Neuronal stem cell (in vitro differentiated cells): ENCODE measurements at places on chromosomes 2 and 18.

- DNase-seq: no peak
These were observed 602.2 kb downstream of the GALR1 start for GRCh38 chr18:77851802-77852201.

DNA sequence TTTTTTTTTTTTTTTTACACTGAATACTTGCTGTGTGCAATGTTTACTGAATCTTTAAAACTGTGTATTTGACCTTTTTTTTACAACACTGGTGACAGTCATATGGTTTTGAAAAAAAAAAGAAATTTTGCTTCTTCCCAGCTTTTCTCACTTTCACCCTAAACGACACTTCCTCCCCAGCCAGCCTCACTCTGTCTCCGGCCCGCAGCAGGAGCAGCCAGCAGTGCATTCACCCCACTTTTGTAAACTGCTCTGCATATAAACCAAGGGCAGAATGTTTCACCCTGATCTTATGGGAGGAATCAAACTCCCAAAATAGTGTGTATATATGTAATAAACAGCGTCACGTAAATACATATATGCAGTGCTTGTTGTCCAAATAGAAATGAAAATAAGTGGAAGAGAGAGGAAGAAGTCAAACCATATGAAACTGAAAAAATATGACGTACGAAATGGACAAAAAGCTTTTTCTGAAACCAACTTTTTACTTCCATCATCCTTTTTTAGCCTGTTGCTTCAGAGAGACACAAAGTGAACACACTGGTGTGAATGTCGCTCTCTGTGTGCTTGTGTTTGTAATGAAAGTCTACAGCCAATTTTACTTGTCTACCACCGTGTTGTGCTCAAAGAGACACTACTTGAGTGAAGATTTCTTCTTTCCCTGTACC is 54.2 kb downstream of the ZCCHC2 start:
- DNase-seq: no peak

- DNase-seq: no peak
These were observed 32.4 kb downstream of the TEX51 start for GRCh38 chr2:126930970-126931590.

GRCh38 chr2:105142239-105142638 is 99.3 kb upstream of the GPR45 start:
- no peak for DNase-seq

GRCh38 chr2:158729873-158730620 is 65.1 kb upstream of the DAPL1 start:
- no peak for DNase-seq

DNA sequence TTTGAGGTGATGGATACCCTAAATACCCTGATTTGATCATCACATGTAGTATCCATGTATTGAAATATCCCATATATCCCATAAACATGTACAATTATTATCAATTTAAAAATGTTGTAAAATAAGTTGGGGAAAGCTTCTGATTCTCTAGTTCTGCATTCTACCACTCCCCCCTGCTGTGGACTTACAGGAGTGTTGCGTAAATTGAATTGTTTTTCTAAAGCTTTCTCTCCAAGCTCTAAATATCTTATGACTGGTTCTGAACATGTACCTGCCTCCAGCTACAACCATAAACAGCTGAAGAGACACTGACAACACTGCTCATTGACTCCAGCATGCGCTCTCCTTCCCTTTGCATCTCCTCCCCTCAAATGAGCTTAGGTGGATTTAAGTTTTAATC is 145.2 kb downstream of the MGAT5 start:
- no peak for DNase-seq

DNA sequence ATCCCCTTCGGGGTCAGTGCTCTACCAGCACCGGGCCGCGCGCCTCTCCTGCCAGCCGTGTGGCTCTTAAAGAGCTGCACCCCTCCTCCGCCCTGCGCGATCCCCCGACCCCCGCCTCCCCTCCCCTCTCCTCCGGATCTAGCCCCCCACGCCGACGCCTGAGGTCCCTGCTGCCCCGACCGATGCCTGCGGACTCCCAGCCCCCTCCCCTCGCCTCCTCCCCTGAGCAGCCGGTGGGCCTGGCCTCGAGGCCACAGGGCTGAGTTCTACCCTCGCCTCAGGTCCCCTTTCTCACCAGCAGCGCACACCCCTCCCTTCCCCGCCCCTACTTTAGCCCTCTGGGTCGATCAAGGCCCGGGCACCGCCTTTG is 5.8 kb upstream of the SIX3 start:
- DNase-seq: no peak

DNA sequence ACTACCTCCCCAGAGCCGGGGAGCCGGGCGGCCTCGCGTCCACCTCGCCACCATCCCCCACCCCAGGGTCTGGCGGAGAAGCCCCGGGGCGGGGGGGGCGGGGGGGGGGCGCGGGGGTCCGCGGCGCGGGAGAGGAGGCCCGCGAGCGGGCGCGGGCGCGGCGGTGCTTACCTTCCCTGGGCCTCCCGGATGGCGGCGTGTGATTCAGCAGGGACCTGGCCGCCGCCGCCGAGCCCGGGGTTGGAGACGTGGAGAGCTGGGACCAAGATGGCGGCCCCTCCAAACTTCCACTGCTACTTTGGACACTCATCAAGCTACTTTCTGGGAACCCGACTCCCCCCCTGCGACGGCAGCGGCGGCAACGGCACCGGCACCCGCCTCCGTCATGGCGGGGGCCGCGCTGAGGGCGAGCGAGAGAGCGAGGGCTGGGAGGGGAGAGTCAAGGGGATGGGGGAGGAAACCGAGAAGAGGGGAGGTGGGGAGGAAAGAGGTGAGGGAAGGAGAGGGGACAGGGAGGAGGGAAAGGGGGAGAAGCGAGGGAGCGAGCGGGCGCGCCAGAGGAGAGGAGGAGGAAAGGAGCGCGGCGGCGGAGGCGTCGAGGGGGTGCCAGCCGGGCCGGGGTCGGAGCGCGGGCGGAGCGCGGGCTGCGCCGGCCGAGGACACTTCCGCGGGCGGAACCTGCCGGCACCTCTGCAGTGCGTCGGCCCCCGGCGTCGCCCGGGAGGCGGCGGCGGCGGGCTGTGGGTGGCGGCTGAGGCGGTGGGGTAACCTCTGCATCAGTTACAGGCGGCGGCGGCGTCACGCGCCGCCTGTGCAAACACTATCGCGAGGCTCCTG is at the start of gene TLK1:
Gene TLK1 (minus strand): TSS at position 775 of the 837 bp plus-strand sequence. CDS start 465 bp downstream, at position 310.
- DNase-seq: peak; percentile 66

DNA sequence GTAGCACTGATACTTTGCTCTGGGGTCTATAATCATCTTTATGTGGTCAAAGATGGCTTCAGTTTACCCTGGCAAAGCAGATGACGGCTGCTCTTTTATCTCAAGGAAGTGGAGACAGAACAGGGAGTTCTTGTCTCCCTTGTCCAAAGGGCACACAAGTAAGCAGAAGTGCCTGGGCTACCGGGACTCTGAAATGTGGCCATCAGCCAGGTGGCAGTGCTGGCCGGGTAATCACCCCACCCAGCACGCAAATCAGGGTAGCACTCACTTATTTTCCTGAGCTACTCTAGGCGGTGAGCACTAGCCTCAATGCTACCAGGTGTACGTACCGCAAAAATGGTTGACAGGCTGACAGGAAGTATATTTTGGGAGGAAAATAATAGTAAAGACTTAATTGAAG is 119.7 kb upstream of the ETAA1 start:
- no peak for DNase-seq

DNA sequence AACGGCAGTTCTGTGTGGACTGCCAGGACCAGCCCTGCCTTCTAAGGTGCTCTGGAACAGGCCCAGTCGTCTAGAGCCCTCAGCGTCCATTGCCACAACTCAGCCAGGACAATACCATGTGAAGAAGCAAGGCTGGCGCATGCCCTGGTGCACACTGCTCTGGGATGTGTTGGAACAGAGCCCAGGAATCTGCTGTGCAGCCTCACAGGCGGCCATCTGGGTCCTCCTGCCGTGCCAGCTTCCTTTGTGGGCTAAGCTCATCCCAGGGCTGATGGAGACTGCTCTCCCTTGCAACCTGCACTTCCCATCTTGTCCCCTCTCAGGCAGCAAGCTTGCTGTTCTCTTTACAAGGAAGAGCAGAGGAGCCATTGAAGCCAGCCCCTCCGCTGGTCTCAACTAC is 246.4 kb upstream of the PXDN start:
- DNase-seq: no peak

GRCh38 chr18:2997846-2998564 is 14.9 kb downstream of the LPIN2 start:
- no peak for DNase-seq

GRCh38 chr2:132949108-132949507 is 279.1 kb upstream of the LYPD1 start:
- DNase-seq: no peak

GRCh38 chr2:128753800-128754199 is 435.1 kb upstream of the HS6ST1 start:
- DNase-seq: no peak

- no peak for DNase-seq
These were observed 194.9 kb upstream of the CHAC2 start for GRCh38 chr2:53572696-53573095.

GRCh38 chr2:117942551-117942950 is 71.3 kb downstream of the CCDC93 start:
- DNase-seq: no peak

DNA sequence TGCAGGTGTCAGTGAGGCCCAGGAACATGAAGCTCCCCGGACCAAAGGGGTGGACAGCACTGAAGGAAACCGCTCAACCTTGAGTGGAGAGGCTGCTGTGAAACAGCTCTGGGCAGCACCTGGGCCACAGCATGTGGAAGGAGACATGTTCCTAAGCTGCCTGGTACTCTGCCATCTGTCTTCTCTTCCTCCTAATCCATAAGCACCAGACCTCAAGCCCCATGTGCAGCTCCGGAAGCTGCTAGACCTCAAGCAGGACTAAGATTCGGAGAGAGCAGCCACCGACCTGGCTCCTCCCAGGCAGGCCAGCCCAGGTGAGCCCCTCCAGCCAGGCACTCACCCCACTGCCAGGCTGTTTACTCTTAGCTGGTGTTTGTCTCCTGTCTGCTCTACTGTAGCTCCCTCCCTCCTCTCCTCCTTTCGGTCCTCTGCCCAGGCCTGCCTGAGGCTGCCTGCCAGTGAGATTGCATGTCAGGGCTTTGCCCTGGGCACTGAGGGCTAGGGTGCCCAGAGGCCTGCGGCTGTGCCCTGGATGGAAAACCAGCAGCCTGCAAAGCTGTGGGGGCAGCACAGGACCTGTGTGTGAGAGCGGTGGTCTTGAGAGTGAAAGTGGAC is 53.7 kb downstream of the BCL11A start:
- DNase-seq: no peak

GRCh38 chr2:176177580-176178037 is 10.9 kb upstream of the HOXD1 start:
- no peak for DNase-seq

GRCh38 chr2:29014811-29015421 is 33.8 kb downstream of the TOGARAM2 start:
- no peak for DNase-seq

GRCh38 chr18:36633961-36634412 is 194.8 kb downstream of the TPGS2 start:
- DNase-seq: no peak

- no peak for DNase-seq
These were observed 13.7 kb upstream of the DAPL1 start for GRCh38 chr2:158781353-158781961.

GRCh38 chr2:71714601-71715240 is 261.4 kb downstream of the DYSF start:
- no peak for DNase-seq

GRCh38 chr2:86073225-86073624 is 32.5 kb downstream of the POLR1A start:
- DNase-seq: no peak

DNA sequence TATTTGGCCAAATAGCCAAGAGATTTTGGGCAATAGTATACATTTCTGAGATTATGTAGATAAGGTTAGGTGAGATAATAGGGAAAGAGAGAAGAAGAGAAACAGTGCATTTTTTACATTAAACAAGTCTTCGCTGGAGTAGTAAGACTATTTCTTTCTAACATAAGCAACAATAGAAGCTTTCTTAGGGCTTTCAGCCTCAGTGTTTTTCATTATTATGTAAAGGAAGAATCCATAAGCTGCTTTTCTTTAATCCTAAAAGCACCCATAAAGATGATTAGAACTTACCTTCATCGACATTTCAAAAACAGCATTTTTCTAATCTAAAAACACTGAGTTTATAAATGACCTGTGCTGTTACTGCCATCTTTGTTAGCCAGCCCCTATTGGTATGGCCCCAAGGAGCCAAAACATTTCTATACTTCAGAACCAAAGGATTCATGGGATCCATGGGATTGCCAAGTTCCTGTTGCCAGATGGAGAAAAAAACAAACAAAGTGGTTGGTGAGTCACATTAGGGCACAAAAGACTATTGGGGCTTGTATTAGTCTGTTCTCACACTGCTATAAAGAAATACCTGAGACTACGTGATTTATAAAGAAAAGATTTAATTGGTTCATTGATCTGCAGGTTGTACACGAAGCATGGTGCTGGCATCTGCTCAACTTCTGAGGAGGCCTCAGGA is 88.2 kb downstream of the SCG2 start:
- no peak for DNase-seq

GRCh38 chr2:229475778-229476177 is 204.7 kb upstream of the PID1 start:
- no peak for DNase-seq
